Stimulated activated CD8-positive, alpha-beta memory T cell treated with anti-CD3 and anti-CD28 coated beads, Interleukin-4, amount 100 ng/mL, for 1 hour (primary cell): ENCODE measurements at places on chromosomes 5 and 9.

DNA sequence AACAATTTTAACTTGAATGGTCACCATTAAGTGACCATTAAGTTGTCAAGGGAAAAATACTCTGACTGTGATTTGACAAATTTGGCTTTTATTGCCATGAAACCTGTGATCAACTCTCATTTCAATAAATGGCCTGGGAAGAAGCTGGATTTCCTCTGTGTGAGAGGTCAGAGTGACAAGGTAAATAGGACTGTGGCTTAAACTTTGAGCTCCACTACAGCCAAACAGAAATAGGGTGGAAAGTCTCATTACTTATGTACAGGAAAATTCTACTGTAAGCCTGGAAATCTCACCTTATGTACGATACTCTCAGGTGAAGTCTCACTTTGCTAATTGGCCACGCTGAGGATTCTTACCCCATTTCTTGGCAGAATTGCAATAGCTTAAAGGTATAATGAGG, 67.3 kb downstream of the NPR3 start:
- DNase-seq = no peak

DNA sequence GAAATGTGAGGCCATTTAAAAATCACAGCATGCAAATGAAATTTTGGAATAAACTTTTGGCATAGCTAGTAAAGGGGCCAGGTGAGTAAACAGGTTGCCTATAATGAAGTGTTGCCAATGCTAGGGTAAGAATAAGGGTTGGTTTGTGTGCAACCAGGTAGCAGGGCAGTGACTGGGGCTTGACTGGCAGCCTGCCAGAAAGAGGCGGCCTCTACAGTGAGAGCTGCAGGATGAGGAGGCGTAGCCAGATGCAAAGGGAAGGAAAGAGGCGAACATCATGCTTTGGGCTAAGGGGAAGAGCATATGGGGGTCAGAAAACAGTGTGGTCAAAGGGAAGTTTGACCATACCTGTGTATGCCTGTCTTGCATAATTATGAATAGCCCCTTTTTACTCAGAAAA, 70.6 kb downstream of the MAST4 start:
- DNase-seq = no peak

DNA sequence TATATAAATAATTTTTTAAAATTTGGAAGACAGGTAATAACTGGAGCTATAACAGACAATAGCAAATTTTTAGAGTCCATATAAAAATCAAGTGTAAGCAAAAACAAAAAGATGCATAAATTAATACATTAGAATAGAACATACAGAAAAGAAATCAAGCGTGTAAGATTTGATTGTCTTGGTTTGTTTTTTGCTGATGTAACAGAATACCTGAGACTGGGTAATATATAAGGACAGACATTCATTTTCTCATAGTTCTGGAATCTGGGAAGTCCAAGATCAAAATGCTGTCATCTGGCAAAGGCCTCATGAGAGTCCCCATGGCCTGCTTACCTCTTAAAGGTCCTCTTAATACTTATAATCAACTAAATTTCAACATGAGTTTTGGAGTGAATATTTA, 1010.1 kb downstream of the CDH18 start:
- DNase-seq = no peak

GRCh38 chr5:156393980-156394379, 67.0 kb downstream of the SGCD start:
- DNase-seq = no peak

DNA sequence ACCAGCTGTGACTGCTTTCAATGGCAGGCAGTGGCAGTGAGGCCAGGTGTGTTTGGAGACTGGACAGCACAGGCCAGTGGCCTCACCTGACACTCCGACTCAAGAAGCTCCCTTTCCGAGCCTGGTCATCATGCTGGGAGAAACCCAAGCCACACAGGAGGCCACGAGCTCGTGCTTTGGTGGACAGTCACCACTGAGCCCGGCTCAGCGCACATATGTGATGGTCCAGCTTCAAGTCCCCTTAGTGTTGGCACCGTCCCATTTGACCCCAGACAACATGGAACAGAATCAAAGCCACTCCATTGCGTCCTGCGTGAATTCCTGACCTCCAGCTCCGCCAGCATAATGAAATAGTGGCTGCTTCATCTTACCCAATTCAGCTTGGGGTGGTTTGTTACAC, 64.0 kb upstream of the PPP1R26 start:
- no peak for DNase-seq
